COR-L47 (cell line): ENCODE measurements at places on chromosomes 2 and 18.

DNA sequence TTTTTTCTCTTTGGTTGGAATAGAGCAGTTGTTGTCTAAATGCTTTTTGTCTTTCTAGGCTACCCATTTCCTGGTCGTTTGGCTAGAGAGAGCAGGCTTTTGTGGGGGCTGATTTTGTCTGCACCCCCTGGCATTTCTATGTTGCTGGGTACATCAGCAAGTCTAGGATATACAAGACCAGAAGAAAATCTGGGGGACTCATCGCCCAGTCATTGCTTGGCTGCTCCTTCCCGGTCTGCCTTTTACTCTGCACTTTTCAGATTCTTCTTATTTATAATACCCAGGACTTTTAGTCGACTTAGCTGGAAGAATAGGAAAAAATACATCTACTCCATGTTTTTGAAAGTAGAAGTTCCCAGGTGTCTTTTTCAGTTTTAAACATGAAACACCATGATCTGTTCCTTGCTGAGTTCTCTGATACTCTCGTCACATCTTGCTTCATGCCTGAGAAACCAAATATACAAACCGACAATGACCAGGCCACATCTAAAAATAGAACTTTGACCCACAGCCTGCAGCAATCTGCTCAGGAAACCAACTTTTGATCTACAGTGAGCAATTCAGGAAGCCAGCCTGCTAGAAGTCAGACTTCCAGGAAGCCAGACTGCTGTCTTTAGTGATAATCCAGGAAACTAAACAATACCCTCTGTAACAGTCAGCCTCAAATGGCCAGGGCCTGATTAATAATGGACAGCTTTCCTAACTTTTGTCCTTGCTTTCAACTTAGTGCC is 163.8 kb upstream of the MEX3C start:
- DNase-seq = no peak

- DNase-seq = no peak
Measured at GRCh38 chr2:160326786-160327185, 126.7 kb upstream of the ITGB6 start.

DNA sequence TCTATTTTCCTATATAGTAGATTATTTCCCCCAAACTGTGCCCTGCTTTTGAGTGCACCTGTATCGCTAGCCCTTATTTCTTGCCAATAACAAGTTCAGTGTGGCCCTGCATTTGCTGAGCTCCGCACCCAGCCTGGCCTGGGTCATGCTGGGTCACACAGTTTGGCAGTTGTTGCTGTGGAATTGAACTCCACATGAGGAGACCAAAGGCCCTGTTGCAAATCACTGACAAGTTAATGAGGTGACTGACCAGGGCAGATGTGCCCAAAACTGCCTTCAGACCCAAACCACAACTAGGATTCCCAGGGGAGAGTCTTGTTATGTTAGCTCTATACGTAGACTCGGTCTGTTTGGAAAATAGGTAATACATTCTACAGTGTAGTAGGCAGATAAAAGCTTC is 31.0 kb downstream of the COL4A4 start:
- no peak for DNase-seq

- DNase-seq = no peak
Measured at GRCh38 chr2:239897596-239898235, 127.4 kb downstream of the NDUFA10 start.

GRCh38 chr18:12281861-12282260 is 26.2 kb upstream of the TUBB6 start:
- no peak for DNase-seq

DNA sequence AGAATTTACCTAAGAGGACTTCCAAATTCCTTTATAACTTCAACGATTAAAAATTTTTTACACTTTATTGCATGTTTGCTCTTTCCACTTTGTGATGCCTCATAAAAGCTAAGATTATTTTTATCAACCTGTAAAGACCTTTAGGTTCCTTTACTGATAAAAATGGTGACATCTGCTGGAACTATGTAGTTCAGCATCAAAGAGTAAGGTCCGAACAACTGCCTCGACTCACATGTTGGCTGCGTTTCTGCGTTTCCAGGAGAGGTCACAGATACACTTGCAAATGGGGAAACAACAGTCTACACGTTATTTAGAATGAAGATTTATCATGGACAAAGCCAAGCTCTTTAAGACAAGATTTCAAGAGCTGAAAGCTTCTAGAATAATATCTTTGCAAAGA is 18.8 kb upstream of the TMX3 start:
- no peak for DNase-seq

- no peak for DNase-seq
Measured at GRCh38 chr2:42724886-42725285, 39.0 kb downstream of the OXER1 start.

DNA sequence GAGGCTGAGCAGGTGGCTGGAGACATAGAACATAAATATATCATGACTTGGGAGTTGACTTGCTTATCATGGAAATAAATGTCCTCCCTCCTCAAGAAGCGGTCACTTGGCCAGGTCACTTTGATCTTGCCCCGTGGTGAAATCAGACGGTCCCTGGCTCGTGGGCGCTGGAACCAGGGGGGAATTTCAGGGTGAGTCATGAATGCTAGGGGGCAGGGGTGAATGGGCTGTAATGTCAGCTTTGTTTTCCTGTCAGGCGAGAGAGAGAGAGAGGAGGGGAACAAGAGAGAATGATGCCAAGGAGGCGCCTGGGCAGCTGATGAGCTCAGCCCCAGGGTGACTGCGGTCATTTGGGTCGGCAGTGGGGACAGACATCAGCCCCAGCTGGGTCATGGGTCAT is 47.7 kb downstream of the RRM2 start:
- no peak for DNase-seq

DNA sequence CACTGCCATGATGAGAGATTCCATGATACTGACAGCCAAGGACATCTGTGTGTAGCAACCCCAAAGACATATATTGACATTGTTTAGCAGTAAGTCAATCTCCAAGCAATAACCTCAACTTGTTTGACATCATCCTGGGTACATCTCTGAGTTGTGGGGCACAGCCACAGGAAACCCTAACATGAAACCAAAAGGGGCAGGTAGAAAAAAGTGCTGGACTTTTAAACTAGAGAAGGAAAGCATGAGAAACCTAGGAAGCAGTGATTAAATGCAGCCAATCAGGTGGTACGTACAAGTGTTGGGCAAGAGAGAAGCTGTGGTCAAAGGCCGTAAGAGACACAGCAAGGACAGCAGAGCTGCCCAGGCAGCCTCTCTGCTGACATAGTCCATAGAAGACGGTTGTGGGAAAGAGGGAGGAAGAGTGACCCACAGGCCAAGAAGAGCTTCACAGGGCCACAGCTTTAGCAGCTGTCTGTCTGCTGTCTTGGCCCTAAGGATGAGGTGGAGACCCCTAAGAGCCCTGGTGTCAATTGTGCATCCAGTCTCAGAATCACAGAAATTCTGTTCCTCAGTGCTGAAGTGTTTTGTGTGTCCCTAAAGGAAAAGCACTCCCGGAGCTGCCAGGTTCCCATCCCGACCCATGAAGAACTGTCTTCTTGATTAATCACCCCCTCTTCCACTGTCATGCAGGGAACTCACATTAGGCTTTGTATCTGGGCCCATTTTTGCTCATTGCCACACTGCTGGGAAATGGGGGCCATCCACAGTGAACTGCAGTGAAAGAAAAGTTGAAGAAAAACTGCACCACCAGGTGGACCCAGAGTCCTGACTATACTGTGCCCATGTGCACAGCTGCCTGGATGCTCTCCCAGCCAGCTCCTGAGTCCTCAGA is 25.4 kb upstream of the CHN1 start:
- DNase-seq = peak; percentile 56

DNA sequence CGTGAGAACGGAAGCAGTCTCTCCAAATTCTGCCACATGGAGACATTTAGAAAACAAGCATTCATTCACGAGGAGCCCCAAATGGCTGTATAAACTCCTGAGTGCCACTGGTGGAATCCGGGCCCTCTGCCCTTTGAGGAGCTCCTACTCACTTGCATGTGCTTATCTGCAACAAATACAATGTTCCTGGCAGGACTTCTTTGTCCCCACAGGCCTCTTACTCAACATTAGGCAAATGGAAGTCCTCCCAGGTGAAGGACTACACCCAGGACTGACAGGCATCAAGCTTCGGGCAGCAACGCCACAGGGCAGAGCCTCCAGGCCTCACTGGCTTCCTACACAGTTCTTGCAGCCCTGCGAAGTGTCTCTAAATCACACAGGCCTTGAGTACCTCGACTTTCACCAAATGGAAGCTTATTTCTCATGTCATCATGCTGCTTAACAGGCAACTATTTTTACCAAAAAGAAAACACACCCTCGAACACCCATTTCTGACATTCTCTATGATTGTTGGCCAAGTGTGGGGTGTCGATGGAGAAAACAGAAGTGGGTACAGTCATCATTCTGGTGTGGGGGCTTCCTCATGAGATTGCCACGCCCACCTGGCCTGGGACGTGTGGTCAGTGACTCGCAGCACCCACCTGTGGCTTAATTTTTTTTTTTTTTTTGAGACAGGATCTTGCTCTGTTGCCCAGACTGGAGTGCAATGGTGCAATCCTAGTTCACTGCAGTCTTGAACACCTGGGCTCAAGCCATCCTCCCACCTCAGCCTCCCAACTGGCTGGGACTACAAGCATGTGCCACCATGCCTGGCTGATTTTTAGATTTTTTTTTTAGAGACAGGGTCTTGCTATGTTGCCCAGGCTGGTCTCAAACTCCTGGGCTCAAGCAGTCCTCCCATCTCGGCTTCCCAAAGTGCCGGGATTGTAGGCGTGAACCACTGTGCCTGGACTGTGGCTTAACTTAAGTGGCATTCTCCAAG is 186.8 kb upstream of the GLI2 start:
- no peak for DNase-seq

DNA sequence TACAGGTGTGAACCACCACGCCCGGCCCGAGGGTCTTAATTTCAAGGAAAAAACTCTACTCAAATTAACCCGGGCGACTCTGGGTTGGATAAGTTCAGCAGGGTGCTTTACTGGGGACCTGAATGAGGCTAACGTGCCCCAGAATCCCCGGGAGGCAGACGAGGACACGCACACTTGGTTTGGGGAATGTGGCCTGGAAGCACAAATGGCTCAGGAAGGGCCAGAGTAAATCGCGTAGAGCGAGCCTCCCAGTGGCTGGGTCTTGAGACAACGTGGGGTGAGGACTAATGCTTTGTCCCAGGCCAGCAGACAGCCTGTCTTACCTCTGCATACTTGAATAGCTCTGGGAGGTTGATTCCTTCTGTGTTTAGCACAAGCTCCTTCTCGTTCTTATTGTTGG is 75.8 kb downstream of the POLR1A start:
- DNase-seq = no peak

DNA sequence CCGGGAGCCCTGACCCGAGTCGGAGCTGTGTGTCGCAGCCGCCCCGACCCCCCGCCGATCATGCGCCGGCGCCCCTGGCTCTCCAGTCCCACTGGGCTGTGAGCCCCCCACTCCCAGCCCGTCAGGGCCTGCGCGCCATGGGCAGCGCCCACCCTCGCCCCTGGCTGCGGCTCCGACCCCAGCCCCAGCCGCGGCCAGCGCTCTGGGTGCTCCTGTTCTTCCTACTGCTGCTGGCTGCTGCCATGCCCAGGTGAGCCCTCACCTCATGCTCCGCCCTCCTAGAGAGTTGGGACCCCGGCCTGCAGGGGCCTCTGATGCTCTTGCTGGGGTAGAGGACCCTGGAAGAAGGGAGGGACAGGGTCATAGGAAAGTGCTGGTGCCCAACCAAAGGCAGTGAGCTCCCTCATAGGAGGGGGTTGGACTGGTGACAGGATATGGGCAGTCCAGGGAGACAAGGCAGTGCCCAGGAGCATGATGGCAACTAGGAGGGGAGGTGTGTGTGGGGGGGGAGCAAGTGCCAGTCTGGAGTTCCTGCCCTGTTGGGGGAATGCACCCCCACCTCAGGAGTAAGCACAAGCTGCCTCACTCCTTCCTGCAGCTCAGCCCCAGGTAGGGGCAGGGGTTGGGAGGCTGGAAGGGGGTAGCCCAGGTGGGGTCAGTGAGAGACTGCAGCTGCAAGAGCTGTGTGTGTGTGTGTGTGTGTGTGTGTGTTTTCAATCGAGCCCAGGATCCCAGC is 375 bp downstream of the WNT10A start:
- no peak for DNase-seq

DNA sequence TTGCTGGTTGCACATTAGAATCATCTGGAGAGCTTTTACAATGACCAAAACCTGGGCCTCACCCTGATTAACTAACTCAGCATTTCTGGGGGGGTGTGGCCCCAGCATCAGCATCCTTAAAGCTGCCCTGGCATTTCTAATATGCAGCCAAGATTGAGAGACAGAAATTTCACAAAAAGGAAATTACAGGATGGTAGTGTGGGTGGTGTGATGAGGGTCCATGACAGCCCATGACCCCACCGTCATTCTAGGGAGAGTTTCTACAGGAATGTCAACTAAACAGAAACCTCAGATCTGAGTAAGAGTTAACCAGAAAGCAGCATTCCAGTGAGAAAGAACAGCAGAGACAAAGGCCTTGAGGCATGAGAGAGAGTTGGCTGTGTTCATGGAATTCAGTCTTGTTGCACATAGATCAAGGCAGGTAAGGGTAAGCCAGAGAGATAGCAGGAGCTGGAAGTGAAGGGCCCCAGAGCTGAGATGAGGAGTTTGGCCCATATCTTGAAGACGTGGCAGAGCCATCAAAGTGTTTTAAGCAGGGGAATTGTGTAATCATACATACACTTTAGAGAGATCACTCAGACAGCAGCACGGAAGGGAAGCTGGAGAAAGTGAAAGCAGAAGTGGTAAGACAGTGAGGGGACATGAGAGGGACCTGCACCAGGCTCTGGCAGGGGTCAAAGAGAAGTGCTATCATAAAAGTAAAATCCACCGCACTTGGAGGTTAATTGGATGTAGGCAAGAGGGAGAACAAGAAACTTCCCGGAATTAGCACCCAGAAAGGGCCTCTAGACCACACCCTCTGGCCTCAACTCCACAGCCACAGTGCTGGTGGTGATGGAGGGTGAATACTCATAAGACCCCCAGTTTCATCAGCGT is 7.8 kb upstream of the TRABD2A start:
- DNase-seq = no peak

DNA sequence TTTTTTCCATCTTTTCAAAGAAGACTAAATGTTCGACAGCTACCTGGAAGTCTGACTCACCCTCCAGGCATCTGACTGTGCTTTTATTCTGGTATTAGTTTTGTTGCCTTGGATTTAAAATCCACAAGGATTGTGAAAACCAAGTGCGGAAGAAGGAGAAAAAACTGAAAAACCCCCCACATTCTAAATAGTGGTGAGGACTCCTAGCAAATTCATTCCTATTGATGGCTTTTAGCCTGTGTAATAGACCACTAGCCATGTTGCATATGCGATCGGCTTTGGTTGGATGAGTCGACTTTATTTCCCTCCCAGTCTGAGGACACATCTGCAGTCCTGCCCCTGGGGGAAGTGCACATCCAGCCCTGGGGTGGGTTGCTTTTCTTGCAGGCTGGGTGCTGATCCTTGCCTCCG is 16.9 kb downstream of the LDLRAD4 start:
- DNase-seq = no peak
